ENCODE measurements at places on chromosomes 1 and 21. TPM values are rescaled to one million over a fixed set of nuclear protein-coding genes. Genes with fewer than 3 reads are reported as not detected.
A peak's percentile ranks its signal among the peaks of the same experiment; 100 is the strongest.

DNA sequence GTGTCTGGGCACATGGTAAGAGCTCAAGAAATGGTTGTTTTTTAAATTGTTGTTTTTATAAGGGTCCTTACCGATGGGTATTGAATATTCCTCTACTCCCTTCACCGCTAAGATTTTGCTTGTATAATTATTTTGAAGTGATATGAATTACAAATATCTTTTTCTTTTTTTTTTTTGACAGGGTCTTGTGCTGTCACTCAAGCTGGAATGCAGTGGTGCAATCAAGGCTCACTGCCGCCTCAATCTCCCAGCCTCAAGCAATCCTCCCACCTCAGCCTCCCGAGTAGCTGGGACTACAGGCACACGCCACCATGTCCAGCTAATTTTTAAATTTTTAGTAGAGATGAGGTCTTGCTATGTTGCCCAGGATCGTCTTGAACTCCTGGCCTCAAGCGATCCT lies 27.1 kb upstream of the RAB3GAP2 start:
- DNase-seq: no peak

DNA sequence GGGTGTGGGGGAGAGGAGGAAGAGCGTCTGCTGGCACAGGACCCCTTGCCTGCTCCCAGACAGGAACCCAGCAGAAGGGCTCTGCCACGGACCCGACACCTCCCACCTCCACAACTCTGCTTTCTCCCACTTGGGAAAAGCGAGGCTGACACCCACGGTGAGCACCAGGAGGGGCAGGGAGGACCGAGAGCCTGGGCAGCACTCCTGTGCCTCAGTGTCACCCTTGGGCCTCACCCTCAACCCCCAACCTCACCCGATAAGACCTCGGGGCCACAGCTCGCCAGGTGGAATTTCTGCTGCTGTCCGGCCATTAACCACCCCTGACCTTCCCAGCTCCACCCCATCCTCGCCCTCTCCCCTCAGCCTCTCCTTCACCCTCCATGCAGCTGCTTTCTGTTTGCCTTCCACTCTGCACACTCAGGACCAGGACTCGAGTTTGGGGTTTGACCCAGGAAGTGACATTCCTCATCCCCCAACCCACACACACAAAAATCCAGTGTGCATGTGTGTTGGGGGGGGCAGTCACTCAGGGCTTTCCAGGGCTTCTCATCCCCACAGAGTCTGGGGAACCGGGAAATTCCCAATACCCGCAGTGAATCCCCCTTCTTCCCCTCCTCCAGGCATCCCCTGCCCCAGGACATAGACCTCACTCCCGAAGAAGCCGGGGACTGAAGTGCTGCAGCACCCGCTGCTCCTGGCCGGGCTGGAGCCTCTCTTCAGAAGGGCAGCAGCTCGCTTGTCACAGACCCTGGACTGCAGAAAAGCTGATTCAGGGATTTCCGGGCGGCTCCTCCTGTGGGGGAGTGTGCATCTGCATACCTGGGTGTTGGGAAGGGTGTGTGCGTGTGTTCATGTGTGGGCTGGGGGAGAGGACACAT lies 65.8 kb downstream of the SYT2 start:
- no peak for DNase-seq

DNA sequence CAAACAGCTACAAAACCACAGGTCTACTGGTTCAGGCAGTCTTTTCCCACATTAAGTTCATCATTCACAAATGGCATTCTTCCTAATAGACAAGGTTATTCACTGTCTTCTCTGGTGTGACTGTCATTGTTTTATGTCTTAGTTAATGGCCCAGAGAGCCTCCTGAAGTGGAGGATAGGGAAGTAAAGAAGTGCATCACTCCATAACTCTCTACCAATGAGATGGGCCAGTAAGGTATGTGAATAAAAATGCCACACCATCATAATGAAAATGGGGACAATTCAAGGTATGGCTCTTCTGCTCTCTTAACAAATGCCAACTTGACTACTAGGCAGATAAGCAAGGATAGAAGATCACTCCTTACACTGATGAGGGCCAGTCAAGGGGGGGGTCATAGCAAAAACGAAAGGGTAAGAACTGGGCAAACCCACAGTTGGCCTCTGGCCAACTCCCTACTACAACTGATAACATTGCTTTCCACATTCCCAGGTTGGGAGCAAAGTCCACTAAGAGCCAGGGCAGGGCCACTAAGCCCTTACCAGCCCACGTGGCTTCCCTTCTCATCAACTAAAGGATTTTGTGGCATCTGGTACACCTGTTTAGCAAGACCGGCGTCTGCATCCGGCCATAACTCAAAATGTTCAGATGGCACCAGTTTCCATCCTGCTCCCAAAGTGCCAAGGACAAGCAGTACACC lies 10.0 kb downstream of the PABPC4 start:
- DNase-seq: no peak

DNA sequence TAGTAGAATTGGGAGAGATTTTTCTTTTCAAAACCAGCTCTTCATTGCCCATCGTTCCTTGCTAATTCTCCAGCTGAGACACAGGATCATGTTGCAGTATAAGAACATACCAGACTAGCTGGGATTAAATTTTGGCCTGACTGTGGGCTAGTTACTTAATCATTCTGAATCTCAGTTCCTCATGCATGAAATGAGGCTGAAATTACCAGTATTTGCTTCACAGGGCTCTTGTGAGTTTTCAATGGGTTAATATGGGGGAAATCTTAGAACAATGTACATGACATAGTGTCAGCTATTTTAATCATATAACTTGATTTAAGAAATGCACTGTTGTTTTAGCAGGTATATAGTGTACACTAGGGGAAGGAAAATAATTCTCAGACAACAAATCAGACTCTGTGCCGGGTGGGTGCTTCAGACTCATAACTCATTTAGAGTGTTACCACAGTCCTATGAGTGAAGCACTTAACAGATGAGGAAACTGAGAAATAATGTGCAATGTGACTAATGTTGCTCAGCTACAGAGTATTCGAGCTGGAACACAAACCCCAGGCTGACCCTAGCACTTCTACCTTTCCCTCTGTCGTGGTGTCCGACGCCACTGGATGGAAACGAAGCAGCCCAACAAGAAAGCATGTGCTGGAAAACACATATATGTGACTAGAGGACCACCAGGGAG lies 137.6 kb upstream of the SGIP1 start:
- DNase-seq: no peak

DNA sequence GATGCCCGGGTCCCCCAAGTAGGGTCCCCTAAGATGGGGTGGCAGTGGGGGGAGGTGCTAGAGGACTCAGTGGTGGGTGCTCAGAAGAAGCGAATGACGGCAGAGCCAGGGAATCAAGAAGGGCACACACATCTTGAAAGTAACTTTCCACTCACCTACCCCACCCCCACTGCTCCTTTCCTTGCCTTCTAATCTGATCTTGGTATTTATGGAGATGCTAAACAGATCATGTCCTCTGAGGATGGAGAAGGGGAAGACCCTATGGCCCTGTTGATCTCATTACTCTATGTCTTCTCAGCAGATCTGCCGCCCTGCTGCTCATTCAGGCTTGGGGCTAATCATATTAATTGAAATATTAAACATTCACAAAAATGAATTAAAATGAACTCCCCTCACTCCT lies 2.1 kb upstream of the CELF3 start:
- no peak for DNase-seq

- DNase-seq: no peak
Measured at GRCh38 chr1:172885971-172886370, 164.8 kb downstream of the TNFSF18 start.

Gene CCDC17
- 45.9 TPM for total RNA-seq

- DNase-seq: no peak
Measured at GRCh38 chr1:197468543-197469175, 200.6 kb downstream of the CRB1 start.

Gene ROR1
- 19.7 TPM for total RNA-seq

GRCh38 chr1:225435487-225435886 lies 7.6 kb upstream of the LBR start:
- DNase-seq: no peak

DNA sequence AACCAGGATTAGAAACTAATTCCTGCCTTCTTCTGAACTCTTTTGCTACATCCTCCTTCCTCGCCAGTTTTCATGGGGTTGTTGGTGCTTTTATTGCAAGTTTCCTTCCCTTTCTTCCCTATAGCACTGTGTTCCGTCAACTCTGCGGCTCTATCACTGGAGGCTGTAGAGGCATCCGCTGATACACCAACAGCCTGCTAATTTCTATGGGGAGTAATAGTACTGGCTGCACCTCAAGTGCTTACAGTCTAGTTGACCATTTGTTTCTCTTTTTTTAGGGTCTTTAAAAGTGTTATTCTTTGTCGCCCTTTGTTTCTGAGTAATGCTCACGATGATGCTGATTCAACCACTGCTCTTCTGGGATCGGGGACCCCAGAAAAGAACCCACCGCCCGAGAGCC lies 746 bp downstream of the MIS18A start:
- no peak for DNase-seq

Gene PPCS
- 74.9 TPM for total RNA-seq

DNA sequence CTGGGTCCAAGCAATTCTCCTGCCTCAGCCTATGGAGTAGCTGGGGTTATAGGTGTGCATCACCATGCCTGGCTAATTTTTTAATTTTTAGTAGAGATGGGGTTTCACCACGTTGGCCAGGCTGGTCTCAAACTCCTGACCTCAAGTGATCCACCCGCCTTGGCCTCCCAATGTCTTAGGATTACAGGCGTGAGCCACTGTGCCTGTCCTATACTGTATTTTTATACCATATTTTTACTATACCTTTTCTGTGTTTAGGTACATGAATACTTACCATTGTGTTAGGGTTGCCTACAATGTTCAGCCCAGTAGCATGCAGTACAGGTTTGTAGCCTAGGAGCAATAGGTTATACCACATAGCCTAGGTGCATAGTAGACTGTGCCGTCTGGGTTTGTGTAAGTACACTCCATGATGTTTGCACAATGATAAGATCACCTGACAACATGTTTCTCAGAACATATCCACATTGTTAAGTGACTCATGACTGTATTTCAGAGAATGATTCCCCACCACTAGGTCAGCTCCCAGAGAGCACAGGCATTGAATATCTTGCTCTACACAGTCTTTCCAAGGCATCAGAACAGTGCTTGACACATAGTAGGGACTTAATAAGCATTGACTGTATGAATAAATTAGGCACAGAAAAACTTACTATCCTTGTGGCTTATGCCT lies 6.0 kb upstream of the CITED4 start:
- peak; percentile 61 for DNase-seq

Gene SLC9C2
- 0.15 TPM for total RNA-seq

DNA sequence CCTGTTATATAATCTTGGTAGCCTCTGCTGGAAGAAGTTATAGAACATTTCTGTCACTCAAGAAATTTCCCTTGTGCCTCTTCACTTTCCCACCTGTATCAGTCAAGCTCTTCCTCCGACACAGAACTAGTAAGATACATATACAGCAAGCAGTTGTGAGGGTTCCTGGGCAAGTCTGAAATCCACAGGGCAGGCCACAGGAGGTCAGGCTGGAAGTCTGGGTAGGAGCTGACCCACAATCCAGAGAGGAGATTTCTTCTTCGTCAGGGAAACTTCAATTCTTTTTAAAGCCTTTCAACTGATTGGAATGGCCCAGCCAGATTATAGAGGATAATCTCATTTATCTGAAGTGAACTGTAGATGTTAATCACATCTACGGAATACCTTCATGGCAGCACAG lies 96.4 kb upstream of the FMN2 start:
- DNase-seq: no peak

GRCh38 chr21:41627428-41627827 lies 119.5 kb upstream of the TMPRSS2 start:
- no peak for DNase-seq

DNA sequence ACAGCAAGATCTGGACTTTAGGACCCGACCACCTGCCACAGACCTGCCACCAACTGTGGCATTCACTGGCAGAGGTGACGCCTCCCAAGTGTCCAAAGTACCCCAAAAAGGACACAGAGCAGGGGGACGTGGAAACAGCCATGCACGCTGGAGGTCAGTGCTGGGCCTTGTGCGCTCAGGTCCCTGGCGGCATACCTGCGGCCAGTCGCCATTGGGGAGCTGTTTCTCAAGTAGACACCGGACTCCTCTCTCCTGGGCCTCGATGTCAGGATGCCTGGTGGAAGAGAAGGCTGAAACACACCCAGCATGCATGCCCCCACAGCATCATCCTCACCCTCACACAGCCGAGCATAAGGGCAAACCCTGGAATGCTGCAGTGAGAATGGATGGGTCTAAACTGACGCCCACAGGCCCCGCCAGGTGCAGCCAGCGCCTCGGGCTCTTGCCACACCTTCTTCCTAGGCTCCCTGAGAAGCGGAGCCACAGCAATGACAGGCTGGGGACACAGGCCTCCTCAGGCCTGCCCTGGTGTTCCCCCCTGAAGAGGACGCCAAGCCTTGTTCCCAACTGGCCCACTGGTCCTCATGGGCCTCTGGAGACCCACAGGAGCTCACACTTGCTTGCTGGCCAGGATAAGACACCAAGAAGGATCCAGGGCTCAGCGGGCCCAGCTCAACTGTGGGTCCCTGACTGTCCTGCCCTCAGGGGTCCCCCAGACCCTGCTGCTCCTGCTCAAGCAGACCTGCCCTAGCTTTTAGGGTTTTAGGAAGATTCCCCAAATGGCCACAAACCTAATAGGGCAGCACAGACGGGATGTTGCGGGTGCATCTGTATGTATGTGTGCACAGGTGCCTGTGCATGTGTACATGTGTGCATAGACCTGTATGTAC lies 7.7 kb upstream of the SPATC1L start:
- DNase-seq: no peak

- DNase-seq: no peak
Measured at GRCh38 chr1:30305061-30305460, 418.3 kb downstream of the MATN1 start.

DNA sequence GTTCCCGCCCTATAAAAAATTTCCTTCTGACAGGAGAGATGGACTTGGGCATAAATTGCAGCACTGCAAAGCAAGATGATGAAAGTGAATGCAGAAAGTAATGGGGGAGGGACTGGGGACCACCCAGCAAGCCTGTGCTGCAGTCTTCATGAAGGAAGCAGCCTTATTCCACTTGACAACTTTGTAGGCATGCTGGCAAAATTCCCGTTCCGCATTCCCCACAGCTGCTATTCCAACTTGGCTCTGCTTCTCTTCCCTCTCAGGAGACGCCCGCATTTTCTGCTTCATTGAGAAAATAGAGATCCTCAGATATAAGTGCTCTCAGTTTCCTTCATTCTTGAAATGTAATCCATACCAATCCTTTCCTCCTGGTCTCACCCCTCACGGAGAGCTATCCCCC lies 2.4 kb downstream of the HMGB4 start:
- DNase-seq: no peak

Gene NBPF4
- total RNA-seq: not detected

GRCh38 chr1:169568497-169568896 lies 17.8 kb downstream of the F5 start:
- no peak for DNase-seq

- no peak for DNase-seq
Measured at GRCh38 chr21:36696390-36697059, 2.4 kb upstream of the SIM2 start.

Gene DNAJC11
- total RNA-seq: 36.6 TPM

Data from upper lobe of left lung (tissue), 6 donors.